ENCODE measurements at places on chromosomes 16 and 17.

GRCh38 chr17:39641883-39642282, 4.9 kb downstream of the STARD3 start:
- no peak for DNase-seq

- DNase-seq, result no peak
These were observed 58.1 kb upstream of the CBFA2T3 start for GRCh38 chr16:89034971-89035668.

GRCh38 chr17:78774956-78775571, 7.0 kb downstream of the CYTH1 start:
- DNase-seq, result no peak

DNA sequence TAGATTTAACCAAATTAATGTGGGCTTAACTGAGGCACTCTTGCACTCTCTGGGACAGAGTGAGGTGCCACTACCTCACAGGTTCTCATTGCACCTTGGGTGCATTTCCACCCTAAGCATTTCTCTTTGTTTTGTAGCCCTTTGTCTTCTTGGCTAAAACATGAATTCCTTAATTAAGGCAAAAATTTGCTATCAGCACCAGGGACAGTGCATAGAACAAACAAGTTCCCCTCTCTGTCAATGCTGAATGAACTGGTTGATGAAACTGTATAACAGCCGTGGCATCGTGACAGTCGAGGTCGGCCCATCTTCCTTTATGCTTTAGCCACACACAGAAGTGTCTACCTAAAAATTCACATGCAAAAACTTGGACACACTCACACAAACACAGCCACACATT, 74.8 kb downstream of the HS3ST2 start:
- no peak for DNase-seq

- DNase-seq, result no peak
These were observed 882.8 kb upstream of the SOX9 start for GRCh38 chr17:71237903-71238538.

GRCh38 chr17:40735016-40735415, 20.1 kb downstream of the KRT25 start:
- DNase-seq, result no peak

GRCh38 chr17:28501421-28502284, 4.5 kb upstream of the FOXN1 start:
- DNase-seq, result no peak

GRCh38 chr17:77145224-77145611, 4.4 kb downstream of the SEC14L1 start:
- no peak for DNase-seq

DNA sequence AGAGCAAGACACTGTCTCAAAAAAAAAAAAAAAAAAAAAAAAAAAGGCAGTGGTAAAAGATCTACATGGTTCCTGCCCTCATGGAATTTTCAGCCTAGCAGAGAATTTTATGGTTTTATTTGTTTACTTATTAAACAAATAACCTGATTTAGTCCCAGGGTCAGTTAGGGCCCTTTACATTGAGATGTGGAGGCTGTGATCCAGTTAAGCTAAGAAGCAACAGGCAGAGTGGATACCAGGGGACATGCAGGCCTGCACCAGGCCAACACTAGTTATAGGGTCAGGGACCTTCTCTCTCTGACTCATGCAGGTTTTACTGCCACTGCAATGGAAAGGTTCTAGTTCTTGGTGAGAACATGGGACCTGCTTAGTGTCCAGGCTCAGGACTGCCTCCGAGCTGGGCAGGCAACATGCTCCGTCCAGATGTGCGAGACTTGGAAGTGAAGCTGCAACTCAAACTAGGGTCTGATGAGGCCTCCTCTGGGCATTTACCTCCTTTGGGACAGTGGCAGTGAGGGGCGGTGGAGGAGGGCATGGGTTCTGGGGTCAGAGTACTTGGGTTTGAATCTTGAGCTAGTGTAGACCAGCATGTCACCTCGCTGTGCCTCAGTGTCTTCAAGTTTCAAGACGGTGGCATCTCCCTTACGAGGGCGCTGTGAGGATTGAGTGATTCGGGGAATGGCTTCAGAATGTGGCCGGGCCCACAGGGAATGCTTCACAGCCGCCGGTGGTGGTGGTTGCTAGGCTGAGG, 301.8 kb downstream of the CPPED1 start:
- DNase-seq, result no peak

Measured in kidney epithelial cell (primary cell).